Uterus (tissue), 4 donors: ENCODE measurements at places on chromosomes 16 and 17.

DNA sequence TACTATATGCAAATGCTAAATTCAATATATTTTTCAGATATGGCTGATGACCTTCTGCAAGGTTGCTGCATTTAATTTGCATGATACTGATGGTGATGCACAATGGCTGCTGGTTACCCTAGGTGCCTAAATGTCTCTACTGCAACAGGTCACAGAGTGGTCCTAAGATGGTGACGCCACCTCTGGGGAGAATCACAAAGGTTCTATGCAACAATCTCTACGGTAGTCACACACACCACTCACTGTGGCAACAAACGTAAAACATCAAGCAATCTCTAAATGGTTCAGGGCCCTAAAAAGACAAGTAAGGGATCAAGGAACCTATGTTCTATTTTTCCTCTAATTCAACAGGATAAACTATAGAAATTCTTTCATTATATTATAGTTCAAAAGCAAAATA is 293.3 kb downstream of the CEP112 start:
- DNase-seq, result no peak

DNA sequence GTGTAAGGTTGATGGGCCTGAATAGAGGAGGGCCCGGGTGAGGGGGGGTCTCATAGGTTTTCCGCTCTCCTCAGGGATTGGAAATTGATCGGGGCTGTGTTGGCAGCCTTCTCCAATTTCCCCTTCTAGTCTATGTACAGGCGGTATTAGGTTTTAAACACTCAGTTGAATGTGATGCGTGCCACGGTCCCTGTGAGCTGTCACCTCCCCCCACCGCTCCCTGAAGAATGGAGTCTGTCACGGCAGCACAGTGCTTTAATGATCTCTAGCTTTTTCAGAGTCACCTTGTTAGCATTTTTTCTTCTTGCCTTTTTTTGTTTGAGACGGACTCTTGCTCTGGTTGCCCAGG is 800 bp downstream of the COX4I1 start:
- no peak for DNase-seq

DNA sequence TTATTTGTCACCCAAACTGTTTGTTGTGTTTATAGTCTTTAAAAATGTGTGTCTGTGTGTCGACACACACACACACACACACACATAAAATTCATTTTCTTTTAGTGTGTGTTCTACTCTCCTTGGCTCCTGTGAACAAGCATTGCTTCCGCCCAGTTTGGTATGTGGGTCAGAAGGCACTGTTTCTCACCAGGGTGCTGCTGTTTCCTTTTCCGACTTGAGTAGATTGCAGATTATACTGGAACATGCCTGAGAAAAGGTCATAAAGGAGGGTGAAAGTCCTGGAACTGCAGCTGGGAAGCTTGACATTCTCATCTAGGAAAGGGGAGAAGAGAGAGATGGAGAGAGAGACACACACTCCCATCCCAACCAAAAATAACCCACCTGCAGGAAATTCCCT is 330.3 kb downstream of the BCAS3 start:
- DNase-seq, result no peak

- no peak for DNase-seq
Measured at GRCh38 chr17:68377771-68378267, 79.5 kb downstream of the WIPI1 start.
